Activated naive CD4-positive, alpha-beta T cell treated with anti-CD3 and anti-CD28 coated beads, Interleukin-2, amount 10 ng/mL, durations not matched to agents 7 days and 5 days (primary cell): ENCODE measurements at places on chromosomes 7 and 10.

GRCh38 chr7:106534271-106534846 lies 126.6 kb downstream of the CCDC71L start:
- no peak for DNase-seq

DNA sequence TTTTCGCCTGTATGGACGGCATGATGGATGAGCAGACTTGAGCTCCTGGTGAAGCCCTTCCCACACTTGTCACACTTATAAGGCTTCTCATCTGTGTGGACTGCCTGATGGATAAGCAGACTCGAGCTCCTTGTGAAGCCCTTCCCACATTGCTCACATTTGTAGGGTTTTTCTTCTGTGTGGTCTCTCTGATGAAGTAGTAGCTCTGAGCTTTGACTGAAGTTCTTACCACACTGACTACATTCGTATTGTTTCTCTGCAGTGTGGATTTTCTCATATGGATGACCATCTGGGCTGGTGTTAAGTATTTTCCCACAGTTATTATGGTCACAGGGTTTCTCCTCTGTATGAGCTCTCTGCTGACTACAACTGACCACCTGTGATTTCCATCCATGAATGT lies 17.2 kb downstream of the ZNF239 start:
- DNase-seq: no peak

- no peak for DNase-seq
These were observed 121.3 kb downstream of the SEMA3A start for GRCh38 chr7:84073186-84073875.

DNA sequence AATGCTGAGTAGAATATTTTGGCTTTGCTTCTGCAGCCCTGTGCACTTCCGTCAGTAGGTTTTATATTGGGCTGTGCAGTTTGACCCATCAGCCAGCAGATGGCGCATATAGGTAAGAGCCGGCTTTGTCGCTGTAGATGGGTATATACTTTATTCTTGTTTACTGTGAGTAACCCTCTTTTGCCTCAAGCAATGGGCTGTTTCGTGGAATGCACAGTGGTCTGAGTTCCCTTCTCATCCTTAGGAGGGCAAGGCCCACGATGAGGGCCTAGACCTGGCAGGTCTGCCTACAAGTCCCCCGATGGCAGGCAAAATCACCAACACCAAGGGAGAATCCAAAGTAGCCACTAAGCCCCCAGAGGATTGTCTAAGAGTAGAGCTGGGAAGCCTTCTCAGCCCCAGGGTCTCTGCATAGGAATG lies 1002.9 kb upstream of the KCND2 start:
- peak; percentile 46 for DNase-seq

DNA sequence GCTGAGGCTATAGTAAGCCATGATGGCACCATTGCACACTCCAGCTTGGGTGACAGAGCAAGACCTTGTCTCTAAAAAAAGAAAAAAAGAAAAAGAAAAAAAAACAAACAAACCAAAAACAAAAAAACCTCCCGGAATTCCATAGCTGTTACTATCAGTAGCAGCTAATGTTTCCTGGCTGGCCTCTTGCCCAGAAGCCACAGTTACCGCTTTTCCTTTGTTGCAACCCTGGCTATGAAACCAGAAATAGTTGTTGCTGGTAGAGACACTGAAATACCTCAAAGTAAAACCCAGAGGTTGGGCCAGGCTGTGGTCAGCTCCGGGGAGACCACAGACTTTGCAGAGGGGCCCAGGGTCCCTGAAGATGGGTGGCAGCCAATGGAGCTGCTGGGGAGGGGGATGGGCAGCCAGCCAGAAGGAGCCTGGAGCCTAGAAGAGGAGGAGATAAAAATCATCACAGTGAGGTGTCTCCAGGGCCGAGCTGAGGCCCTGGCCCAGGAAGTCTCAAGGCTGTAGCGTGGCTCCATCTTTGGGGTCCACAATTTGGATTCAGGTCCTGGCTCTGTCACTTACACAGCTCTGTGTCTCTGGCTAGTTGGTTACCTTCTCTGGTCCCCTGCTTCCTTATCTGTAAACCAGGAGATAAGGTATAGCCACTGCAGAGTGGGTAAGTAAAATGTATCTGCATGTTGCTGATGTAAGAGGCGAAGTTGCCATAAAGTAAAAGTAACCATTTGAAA lies 3.4 kb upstream of the CHST12 start:
- DNase-seq: peak; percentile 44

DNA sequence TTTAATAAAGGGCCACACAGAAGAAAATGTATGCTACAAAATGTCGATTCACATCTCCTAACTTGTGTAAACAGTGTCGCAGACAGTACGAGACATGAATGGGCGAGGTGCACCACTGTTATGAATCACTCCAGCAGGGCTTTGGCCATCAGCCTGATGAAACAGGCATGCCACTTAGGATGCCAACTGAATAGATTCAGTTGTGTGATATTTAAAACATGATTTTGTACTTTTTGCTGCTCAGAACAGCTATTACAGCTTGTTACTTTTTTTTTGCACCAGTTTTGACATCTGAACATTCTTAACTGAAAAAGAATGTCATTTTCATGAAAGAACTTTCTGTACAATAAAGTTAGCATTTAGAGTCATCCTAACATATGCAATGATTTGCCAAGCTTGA lies 138.1 kb downstream of the VTI1A start:
- no peak for DNase-seq

DNA sequence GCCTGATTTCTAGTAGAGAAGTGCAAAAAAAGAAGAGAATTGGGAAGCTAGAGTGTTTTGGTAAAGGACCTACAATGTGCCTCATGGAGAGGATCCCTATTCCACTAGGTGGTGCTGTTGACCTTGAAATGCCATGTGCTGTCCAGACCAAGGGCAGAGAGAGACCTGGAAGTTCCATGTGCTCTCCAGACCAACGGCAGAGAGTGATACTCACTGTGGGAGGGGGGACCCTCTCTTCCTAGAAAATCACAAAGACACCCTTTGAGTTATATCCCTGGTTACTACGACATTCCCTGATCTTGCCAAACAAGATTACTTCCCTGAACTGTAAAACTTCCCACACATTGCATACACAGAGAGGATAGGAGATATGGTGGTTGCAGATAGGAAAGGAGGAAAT lies 212.7 kb upstream of the ZNF804B start:
- DNase-seq: peak; percentile 57

DNA sequence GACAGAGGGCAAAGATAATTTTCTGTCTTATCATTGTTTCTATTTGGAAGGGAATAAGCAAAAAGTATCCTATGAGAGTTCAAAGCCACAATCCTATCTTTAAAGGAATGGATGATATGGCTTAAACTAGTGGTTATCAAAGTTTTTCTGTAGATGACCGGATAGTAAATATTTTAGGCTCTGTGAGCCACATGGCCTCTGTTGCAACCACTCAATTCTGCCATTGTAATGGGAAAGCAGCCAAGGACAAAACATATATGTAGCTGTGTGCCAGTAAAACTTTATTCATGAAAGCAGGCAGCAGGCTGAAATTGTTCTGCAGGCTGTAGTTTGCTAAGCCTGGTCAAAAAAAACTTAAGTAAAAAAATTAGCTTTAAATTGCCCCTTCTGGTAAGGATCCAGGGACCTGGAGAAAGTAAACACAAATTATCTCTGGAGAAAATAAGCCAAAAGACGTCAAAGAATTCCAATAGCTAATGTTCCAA lies 73.3 kb downstream of the THSD7A start:
- DNase-seq: no peak
